ENCODE measurements at places on chromosomes 5 and 9. TPM values are rescaled to one million over a fixed set of nuclear protein-coding genes. Genes with fewer than 3 reads are reported as not detected.

TERT gene
- not detected for total RNA-seq

ARL14EPL gene
- not detected for total RNA-seq

EPB41L4B gene
- total RNA-seq, result 1.2 TPM

CCNO gene
- total RNA-seq, result 0.09 TPM

C5 gene
- total RNA-seq, result 1.6 TPM

PCDHGB5 gene
- total RNA-seq, result 14.3 TPM

PITX1 gene
- total RNA-seq, result 0.09 TPM

ACSL6 gene
- total RNA-seq, result 0.47 TPM

ACTBL2 gene
- 0.28 TPM for total RNA-seq

LRRC14B gene
- total RNA-seq, result not detected

GPR150 gene
- 0.19 TPM for total RNA-seq

PCDHGB2 gene
- 2.0 TPM for total RNA-seq

GDNF gene
- total RNA-seq, result not detected

ECM2 gene
- total RNA-seq, result 0.18 TPM

OBP2B gene
- not detected for total RNA-seq

Data from endothelial cell of coronary artery (primary cell).